Transverse colon (tissue), 4 donors: ENCODE measurements at places on chromosomes 7 and 10. TPM values are rescaled to one million over a fixed set of nuclear protein-coding genes. Genes with fewer than 3 reads are reported as not detected.

Gene RELN
- 1.5 TPM for total RNA-seq

Gene TMEM72
- total RNA-seq: 16.1 TPM

Gene NEUROG3
- total RNA-seq: 0.64 TPM

Gene CELF2
- total RNA-seq: 44.1 TPM

Gene ASB4
- total RNA-seq: not detected

Gene TMEM270
- not detected for total RNA-seq

DNA sequence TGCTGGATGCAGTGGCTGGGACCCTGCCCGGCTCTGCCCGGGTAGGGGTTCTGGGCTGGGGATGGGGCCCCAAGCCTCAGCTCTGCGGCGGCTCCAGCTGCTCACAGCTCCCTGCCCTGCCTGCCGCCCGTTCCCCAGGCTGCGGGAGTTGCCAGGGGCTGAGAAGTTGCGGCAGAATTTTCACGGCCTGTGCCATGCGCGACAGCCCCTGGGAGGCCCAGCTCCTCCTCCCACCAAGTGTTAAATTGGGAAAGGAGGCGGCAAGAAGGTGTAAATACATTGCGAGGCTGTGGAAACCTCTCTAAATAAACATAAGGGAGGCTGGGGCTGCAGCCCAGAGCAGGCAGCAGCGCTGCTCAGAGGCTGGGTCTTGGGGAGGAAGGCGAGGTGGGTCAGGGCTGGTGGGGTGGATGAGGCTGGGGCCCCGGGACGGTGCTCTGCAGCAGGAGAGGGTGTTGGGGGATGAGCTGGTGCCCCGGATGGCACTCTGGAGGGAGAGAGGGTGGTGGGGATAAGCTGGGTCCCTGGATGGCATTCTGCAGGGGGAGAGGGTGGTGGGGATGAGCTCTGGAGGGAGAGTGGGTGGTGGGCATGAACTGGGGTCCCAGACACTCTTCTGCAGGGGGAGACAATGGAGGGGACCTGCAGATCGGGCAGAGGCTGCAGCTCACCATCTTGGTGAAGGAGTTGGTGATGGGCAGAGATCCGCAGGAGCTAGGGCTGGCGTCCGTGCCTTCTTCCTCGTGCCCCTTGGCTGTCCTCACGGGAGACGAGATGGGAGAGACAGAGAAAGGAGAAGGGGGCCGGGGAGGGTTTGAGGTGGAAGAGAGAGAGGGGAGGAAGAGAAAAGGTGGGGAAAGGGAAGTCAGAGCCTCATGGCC is 85.5 kb upstream of the GNA12 start:
- H3K27me3 ChIP-seq: peaks cover 5% of the 10 kb centered on the region
- H3K4me1 ChIP-seq: no peaks in the 10 kb centered on the region
- no peaks in the 10 kb centered on the region for H3K36me3 ChIP-seq
- no peak overlapping the region for H3K27ac ChIP-seq
- no peak overlapping the region for H3K4me3 ChIP-seq

DNA sequence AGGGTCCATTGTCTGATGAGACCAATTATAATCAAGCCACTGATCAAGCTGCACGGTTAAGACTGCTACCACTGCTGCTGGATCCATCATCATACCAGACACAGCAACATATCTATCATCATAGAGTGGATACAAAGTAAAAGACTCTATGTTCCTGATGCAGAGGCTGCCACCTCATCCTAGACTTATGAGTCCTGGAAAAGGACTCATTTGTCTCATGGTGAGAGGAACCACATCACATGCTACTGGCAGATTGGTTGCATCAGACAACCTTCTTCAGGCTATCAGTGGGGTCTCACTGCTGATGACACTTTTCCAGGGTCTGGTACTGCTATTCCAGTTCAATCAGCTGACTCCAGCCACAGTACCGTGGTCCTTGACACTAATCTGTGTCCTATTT is 79.0 kb downstream of the ABI1 start:
- no peak overlapping the region for H3K4me3 ChIP-seq
- no peaks in the 10 kb centered on the region for H3K36me3 ChIP-seq
- no peaks in the 10 kb centered on the region for H3K27me3 ChIP-seq
- peaks cover 13% of the 10 kb centered on the region for H3K4me1 ChIP-seq

GRCh38 chr10:4758256-4758655 is 67.8 kb upstream of the AKR1E2 start:
- no peak for DNase-seq
- H3K36me3 ChIP-seq: no peaks in the 10 kb centered on the region
- H3K4me3 ChIP-seq: no peak overlapping the region
- H3K4me1 ChIP-seq: no peaks in the 10 kb centered on the region

- no peak overlapping the region for H3K27ac ChIP-seq
- no peaks in the 10 kb centered on the region for H3K36me3 ChIP-seq
- no peak for DNase-seq
- H3K27me3 ChIP-seq: no peaks in the 10 kb centered on the region
- no peak overlapping the region for H3K4me3 ChIP-seq
These were observed 49.6 kb downstream of the KAT6B start for GRCh38 chr10:74875966-74876365.

GRCh38 chr10:128907155-128907941 is 559.7 kb upstream of the MGMT start:
- DNase-seq: no peak
- no peaks in the 10 kb centered on the region for H3K27me3 ChIP-seq
- H3K4me3 ChIP-seq: no peak overlapping the region
- no peak overlapping the region for H3K27ac ChIP-seq
- H3K36me3 ChIP-seq: no peaks in the 10 kb centered on the region

- no peak overlapping the region for H3K27ac ChIP-seq
- no peak overlapping the region for H3K4me3 ChIP-seq
- H3K36me3 ChIP-seq: no peaks in the 10 kb centered on the region
- peaks cover 21% of the 10 kb centered on the region for H3K4me1 ChIP-seq
These were observed 11.3 kb downstream of the ACADSB start for GRCh38 chr10:123019941-123020703.

- H3K4me3 ChIP-seq: no peak overlapping the region
- no peaks in the 10 kb centered on the region for H3K4me1 ChIP-seq
- H3K27me3 ChIP-seq: no peaks in the 10 kb centered on the region
- no peak overlapping the region for H3K27ac ChIP-seq
- no peak for DNase-seq
- H3K36me3 ChIP-seq: no peaks in the 10 kb centered on the region
These were observed 556.5 kb upstream of the LRRN3 start for GRCh38 chr7:110534241-110534931.

GRCh38 chr7:141416650-141417270 is 134.4 kb upstream of the AGK start:
- no peak overlapping the region for H3K27ac ChIP-seq
- H3K27me3 ChIP-seq: no peaks in the 10 kb centered on the region
- no peak for DNase-seq
- no peaks in the 10 kb centered on the region for H3K36me3 ChIP-seq
- no peak overlapping the region for H3K4me3 ChIP-seq
- no peaks in the 10 kb centered on the region for H3K4me1 ChIP-seq

- H3K4me3 ChIP-seq: no peak overlapping the region
- H3K36me3 ChIP-seq: no peaks in the 10 kb centered on the region
- no peaks in the 10 kb centered on the region for H3K4me1 ChIP-seq
- no peak for DNase-seq
- no peaks in the 10 kb centered on the region for H3K27me3 ChIP-seq
- no peak overlapping the region for H3K27ac ChIP-seq
These were observed 64.2 kb downstream of the CUL2 start for GRCh38 chr10:35025916-35026315.

- no peaks in the 10 kb centered on the region for H3K36me3 ChIP-seq
- DNase-seq: no peak
- H3K27me3 ChIP-seq: no peaks in the 10 kb centered on the region
- H3K4me3 ChIP-seq: no peak overlapping the region
- H3K27ac ChIP-seq: no peak overlapping the region
These were observed 572.3 kb downstream of the TCERG1L start for GRCh38 chr10:130739016-130739756.

DNA sequence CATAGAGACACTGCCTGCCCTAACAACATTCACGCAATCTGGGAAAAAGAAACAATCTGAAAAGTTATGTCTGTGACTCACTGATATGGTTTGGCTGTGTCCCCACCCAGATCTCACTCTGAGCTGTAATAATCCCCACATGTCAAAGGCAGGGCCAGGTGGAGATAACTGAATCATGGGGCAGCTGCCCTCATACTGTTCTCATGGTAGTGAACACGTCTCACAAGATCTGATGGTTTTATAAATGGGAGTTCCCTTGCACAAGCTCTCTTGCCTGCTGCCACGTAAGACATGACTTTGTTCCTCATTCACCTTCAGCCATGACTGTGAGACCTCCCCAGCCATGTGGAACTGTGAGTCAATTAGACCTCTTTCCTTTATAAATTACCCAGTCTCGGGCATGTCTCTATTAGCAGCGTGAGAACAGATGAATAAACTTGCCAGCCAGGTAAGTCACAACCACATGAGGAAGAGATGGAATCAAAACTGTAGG is 341.5 kb upstream of the AOAH start:
- H3K36me3 ChIP-seq: no peaks in the 10 kb centered on the region
- no peak overlapping the region for H3K27ac ChIP-seq
- no peaks in the 10 kb centered on the region for H3K27me3 ChIP-seq
- H3K4me3 ChIP-seq: no peak overlapping the region
- no peak for DNase-seq

DNA sequence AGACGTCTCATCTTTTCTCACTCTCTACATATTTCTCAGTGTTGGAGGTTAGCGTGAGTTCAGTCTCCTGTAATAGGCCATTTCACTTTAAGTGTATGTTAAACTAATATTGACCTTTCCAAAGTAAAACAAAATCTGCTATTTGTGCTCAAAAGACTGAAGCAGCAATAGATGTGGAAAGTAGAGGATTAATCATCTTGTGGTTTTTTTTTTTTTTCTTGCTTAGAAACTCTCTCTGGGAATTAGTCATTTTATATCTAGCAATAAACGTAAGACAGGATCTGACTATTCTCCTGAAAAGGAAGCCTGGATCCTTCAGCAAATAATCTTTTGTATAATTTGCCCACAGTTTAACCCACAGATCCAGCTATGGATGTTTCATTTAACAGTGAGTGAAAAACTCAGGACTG is 81.7 kb downstream of the NRP1 start:
- no peaks in the 10 kb centered on the region for H3K27me3 ChIP-seq
- no peaks in the 10 kb centered on the region for H3K4me1 ChIP-seq
- H3K27ac ChIP-seq: no peak overlapping the region
- H3K36me3 ChIP-seq: peaks cover 4% of the 10 kb centered on the region

DNA sequence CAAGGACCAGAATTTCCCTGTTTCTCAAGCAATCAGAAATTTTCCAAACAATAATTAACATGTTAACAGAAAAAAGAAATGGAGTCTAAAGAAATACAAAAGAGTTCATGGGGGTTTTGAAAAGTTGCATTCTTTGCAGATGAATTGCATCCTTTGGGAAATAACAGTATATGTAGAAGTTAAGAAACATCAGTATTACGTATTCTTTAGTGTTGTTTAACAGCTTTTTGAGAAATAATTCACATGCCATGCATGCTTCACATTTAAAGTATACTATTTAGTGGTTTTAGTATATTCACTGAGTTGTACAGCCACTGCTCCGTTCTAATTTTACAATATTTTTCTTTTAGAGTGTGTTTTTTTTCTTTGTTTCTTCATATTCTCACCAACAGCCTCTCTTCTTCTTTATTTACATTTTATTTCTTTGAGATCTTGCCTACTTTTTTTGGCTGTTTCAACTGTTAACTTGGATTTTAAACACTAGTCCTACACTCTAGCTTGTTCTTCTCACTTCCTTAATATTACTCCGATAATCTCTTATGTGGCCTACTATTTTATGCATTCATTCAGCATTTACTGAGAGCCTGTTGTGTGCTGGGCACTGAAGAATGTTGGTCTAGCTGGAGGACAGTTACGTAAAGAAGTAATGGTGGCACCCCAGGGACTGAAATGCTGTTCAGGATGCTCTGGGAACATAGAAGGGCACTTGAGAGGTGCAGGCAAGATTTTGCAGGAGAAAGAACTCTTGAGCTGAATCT is 330.1 kb downstream of the EXOC4 start:
- H3K4me3 ChIP-seq: no peak overlapping the region
- DNase-seq: no peak
- no peaks in the 10 kb centered on the region for H3K36me3 ChIP-seq
- H3K4me1 ChIP-seq: no peaks in the 10 kb centered on the region
